Neural crest cell (in vitro differentiated cells): ENCODE measurements at places on chromosomes 4 and X.

DNA sequence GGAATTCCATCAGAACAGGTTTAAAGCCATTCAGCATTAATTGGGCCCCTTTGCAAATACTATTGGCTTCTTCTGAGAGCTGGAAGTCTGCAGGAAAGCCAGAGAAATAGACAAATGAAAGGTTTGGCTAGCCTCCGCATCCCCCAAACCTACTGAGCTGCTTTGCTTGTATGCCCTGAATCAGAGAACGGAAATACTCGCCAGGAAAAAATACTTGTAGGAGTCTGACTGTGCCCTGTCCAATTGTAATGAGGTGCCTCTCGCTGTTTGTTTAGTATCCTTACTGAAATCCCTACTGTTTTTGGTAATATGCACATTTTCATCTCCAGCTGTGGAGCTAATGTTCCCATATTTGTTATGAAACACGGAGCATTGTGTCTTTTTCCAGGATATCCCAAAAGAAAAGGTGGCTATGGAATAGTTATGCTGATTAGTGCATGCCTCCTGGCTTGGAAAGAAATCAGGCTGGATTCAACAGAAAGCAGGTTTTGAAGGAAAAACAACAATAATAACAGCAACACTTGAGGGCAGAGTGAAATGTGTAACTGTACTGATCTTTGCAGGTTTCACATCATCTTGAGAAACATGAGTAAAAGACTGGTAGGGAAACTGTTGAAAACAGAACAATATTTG, 50.7 kb upstream of the NLGN4X start:
- no peak for DNase-seq

DNA sequence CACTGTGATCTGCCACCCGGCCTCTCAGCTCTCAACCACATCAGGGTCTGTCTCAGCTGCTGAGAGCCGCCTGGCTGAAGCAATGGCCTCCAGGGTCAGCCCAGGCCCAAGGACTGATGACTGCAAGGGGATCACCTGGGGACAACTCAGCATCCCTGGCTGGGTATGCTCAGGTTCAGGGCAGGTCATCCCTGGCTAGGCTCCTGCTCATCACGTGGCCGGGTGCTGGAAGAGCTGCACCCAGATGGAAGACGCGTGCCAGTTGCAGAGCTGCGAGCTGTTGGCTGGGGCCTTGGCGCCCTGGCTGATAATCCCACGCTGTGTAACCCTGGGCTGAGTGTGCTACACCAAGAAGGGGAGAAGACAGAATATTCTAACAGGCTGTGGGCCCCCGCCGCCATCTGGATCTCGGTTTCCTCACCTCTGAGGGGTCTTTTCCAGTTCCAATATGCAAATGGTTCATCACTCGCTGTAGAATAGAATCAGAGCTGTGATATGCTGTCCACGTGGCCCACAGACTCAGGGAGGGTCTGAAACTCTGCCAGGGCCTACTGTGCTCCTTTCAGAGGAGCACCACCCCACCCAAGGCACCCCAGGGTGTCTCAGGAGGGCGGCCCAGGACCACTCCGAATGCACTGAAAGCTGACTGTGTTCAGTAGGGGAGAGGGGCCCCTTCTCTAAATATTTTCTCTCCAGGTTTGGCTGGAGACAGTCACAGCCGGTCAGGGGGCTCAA, 338.8 kb downstream of the BCOR start:
- DNase-seq: no peak

GRCh38 chr4:39134683-39135306, 47.5 kb upstream of the WDR19 start:
- DNase-seq: no peak

DNA sequence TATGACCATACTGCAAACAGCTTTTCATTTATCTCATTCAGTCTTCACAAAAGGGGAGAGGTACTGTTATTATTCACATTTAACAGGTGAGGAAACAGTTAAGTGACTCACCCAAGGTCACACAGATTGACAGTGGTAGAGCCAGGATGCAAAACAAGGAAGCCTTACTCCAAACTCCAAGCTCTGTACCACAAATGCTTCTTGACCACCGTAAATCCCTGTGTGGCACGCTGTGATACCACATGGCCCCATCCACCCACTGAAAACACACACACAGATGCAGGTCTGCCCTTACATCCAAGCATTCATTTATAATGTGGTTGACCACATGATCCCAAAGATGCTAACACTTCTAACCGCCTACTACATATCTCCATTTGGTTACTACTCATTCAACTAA, 129.5 kb downstream of the TSPAN5 start:
- no peak for DNase-seq

DNA sequence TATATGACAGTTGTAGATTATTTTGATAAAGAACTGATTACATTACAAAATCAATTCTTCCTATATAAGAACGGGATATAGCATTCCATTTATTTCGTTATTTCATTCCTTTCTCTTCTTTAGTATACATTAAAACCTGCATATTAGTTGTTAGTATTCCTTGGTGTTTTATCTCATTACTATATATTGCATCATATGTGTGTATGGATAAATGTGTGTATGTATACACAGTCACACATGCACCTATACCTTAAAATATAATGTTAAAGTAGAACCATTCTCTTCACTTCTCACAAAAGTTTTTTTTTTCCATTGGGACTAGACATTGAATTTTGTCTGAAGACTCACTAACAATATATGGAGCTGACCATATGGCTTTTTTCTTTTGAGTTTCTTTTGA, 5.3 kb upstream of the PALLD start:
- no peak for DNase-seq

DNA sequence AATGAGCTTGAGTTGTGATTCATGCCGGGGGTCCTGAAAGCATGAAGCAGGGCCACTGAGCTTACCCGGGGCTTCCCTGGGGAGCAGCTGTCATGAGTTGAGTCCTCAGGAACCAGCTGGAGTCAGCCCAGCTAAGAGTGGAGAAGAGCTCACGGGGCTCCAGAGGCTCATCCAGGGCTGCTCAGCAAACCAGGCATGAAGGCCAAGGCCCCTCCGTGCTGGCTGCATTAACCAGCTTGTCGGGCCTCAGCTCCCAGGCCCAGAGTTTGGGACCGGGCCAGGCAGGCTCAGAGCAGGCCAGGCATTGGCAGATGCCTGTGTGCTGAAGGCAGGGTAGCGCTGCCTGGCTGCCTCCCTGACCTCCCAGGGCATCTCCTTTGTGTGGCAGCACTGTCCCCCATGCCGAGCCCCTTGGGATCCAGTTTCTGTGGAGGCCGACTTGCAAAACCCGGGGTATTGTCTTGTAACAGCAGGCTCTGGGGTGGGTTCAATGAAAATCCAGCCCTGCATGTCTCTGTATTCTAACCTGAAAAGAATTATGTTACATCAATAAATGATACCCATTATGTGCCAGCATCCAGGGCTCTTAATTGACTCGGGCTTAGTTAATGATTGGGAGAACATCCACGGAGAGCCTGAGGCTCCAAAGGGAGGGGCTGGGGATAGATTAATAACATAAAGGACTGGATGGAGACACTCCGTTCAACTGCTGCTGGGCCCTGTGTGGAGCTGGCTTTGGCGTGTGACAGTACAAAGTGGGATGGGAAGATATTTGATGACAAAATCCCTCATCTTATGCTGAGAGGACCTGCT, 68.0 kb upstream of the MSX1 start:
- DNase-seq: no peak

DNA sequence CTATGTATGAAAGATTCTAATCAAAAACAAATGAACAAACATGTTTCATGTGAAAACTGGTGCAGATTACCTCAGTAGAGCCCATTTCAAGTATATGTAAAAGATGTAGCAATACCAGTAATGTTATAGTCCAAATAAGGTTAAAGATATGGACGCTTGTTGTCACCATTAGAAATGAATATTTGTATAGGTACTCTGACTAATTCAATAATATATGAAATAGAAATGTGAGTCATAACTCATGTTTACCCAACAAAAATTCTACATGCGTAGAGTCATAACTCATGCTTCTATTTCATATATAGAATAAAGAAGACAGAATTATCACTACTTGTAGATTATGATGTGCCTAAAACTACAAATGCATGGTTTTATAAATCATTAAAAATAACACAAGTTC, 739.1 kb upstream of the DIAPH2 start:
- DNase-seq: no peak

DNA sequence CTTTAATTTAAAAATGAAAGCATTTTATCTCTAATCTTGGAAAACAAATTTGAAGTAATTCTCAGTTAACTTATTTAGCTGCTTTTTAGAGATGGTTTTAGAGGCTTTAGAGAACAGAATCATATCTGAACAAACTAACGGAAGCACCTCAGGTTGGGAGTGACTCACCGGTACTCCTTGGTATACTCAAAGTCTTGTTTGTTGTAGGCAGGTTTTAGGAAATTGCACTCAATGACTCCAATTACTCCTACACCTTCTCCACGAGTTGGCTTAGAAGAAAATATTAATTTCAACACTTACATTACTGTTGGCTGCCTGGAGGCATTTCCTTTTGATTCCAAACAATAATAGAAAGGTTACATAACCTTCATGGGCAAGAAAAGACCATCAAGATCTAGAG, 23.6 kb downstream of the MORC4 start:
- no peak for DNase-seq

DNA sequence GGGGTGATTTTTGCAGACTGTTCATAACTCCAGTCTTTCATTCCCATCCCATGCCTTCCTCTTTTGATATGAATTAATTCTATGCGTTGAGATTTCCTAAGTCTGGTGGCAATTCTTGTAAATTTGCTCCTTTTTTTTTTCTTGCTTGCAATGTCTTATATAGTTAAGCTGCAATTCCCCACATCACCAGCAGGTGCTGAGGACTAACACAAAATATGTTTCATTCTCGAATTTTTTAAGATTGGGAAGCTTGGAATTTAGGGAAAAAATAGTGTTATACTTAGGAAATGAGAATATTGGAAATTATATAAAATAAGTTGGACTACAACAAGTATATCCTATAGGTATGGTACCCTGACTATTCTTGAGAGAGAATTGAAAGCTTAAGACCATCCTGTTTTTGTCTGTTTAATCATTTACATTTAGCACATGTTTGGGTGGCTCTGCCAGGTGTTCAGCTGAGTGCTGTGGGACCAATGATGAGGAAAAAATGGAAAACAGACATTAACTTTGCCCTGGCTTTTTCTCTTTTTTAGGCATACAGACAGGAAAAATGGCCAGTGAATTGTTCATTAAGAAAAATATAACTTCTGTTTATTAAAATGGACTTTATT, 30.2 kb downstream of the AFF2 start:
- peak; percentile 2 for DNase-seq
